ENCODE measurements at places on chromosomes 1 and 21.

DNA sequence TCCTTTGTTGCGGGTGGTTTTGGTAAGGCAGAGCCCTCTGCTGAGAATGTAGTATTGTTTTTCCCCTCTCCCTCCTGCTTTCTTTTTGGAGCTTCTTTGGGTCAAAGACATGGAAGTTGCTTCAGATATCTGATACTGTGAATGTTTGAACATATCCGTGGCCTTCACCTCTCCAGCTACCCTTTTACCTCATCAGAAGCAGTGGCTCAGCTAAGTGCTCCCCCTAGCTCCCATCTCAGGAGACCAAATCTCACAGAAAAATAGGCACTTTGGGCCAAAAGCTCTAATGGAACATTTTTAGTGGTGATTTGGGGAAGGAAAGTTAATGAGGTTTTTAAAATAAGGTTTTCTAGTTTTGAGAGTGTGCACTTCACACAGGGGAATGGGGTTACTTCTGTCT is 6.3 kb downstream of the TMEM200B start:
- no peak for DNase-seq

- no peak for DNase-seq
These were observed 9.0 kb downstream of the TSACC start for GRCh38 chr1:156347331-156347730.

- no peak for DNase-seq
These were observed 119.3 kb downstream of the SYT2 start for GRCh38 chr1:202590975-202591411.

GRCh38 chr1:103387898-103388297 is 137.6 kb upstream of the RNPC3 start:
- DNase-seq: no peak

GRCh38 chr1:100036718-100037655 is 67.2 kb downstream of the SLC35A3 start:
- no peak for DNase-seq

Measured in NCI-H460 (cell line).